ENCODE measurements at places on chromosomes 4 and X. TPM values are rescaled to one million over a fixed set of nuclear protein-coding genes. Genes with fewer than 3 reads are reported as not detected.

DNA sequence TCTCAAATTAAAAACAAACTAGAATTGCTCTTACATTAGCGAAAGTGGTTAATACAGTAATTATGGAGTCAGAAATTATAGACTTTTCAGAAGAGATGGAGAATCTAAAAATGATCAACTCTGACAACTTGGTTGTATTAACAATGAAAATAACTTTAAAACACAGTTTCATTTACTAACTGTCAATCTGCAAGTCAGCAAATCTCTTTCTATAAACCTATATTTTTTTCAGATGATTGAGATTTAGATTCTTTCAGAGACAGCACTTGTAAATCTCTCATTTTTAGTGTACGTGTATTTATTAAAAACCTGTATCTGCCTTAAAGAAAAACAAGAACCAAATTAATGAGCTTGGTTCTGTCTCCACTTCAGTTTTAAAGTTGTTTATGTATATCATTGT is 311.4 kb downstream of the EPHA5 start:
- DNase-seq = no peak

GRCh38 chr4:55830716-55831115 is 11.1 kb downstream of the EXOC1L start:
- no peak for DNase-seq

SLIT2 gene
- not detected for total RNA-seq

NAA11 gene
- total RNA-seq = not detected
